ENCODE measurements at places on chromosomes 2 and 18.

DNA sequence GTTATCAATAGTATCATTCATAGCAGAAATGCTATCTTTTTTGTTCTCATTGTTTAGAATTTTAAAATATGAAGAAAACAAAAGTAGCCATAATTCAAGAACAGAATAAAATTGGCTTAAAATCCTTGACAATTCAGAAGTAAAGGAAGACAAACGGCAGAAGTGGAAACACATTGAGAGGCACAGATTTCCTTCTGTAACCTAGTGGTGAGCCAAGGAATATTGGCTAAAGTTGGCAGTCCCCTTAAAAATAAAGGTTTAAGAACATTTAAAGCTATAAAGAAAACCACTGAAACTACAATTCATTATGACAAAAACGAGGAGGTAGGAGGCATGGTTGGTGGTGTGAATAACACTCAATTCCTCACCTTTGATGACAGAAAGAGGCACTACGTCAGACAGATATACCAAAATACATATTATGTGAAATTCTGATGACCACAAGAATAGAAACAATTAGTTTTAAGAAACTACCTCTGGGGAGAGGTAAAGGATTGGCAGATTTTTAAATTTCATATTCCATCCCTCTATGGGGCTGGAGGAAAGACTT, 42.3 kb downstream of the SFT2D3 start:
- no peak for DNase-seq

DNA sequence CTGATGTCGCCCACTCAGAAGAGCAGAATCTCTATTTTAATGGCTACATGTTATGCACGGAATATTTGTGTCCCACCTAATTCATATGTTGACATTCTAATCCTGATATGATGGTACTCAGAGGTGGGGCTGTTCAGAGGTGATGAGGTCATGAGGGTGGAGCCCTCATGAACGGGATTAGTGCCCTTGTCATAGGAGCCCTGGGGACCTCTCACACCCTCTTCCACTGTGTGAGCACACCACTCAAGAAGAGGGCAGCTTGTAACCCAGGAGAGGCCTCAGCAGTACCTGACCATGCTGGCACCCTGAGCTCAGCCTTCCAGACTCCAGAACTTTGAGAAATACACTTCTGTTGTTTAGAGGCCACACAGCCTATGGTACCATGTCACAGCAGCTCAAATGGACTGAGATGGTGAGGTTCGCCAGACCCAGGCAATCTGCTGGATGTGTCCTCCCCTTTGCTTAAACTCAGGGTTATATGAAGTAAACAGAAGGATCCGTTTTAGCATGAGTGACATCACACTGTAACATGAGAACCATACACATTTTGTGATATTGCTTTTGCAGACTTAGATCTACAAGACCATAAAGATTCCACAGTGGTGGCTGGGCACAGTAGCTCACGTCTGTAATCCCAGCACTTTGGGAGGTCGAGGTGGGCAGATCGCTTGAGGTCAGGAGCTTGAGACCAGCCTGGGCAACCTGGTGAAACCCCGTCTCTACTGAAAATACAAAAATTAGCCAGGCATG, 48.7 kb downstream of the ATOH8 start:
- peak; percentile 75 for DNase-seq

DNA sequence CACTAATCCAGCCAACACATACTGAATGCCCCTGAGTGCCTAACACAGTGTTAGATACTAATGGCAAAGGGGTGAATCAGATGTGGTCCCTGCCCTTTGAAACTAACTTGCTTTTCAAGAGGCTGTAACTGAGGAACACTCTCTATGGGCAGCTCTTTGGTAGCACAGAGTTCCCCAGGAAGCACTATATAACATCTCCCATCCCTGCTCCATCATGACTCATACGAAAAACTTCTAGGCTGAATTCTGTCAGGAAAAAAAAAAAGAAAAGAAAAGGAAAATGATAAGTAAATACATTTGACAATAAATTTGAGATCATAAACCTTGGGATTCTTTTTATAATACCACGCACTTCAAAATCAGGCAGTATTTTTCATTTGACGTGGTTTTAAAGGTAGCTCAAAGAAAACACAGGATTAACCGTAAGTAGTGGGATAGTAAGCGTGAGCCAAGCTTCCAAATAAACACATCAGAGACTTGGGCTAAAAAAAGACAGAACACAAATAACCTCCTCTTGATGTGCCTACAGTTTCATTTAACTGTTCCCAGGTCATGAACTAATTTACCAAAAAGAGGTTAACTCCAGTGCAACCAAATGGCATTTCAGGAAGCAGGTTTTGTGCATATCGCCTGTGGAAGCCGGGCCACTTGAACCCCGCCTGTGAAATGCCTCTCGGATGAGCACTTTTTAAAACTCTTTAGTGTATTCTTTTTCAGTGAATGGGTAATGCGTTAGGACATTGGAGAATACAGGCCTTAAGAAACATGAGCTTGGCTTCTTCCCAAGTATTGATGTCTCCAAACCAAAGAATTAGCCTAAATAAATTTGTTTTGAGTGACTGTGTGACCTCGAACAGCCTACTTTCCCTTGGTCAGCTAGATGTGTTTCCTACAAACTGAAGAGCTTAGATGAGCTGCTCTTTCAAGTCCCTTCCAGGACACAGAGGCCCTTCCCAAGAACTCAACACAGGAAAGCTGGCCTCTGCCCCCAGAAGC, 42.0 kb downstream of the RDH14 start:
- peak; percentile 75 for DNase-seq

DNA sequence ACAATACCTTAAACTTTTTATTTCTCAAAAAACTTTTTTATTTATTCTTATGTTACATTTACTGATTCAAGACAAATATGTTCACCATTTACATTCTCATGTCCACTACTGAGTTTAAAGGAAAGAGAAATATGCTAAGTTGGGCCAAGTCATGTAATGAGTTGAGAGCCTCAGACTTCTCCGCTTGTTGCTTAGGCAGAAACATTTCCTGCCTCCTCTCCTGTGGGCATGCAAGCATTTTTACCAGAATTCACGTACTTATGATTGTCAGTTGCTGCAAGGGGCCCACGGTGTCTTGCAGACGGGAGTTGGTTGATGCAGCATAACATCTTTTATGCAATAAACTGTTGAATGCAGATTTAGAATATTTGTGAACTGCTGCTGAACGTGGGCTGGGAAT, 51.8 kb downstream of the MYO1B start:
- DNase-seq: peak; percentile 53

DNA sequence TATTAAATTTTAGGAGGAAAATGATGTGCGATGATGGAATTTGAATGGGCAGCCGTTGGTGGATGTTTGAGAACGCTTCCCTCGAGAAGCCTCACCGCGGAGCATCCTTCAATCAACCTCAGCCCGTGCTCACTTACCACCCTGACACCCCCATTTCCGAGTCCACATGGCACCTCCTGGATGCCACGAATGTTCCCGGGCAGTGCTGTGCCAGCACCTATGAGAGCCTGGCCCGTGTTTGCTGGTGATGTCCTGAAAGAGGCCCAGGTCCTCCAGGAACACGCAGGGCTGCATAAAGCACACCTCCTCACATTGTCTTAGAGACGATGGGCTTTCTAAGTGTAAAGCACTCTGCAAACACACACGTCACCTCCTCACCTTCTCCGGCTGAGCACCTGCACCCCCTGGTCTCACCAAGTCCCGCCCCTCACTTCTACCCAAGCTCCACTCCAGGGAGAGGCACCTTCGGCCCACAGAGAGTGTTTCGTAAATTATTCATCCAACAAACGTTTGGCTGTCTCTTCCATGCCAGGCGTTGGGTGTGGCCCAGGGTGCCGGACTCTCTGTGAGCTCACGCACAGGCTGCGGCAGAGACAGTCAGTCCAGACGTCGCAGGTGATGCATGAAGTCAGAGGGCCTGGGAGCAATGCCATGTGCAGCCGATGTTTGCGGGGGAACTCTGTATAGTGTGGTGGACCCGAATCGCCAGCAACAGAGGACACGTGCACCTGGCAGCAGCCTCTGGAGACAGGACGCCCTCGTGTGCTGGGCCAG, 150.0 kb downstream of the TPO start:
- no peak for DNase-seq

DNA sequence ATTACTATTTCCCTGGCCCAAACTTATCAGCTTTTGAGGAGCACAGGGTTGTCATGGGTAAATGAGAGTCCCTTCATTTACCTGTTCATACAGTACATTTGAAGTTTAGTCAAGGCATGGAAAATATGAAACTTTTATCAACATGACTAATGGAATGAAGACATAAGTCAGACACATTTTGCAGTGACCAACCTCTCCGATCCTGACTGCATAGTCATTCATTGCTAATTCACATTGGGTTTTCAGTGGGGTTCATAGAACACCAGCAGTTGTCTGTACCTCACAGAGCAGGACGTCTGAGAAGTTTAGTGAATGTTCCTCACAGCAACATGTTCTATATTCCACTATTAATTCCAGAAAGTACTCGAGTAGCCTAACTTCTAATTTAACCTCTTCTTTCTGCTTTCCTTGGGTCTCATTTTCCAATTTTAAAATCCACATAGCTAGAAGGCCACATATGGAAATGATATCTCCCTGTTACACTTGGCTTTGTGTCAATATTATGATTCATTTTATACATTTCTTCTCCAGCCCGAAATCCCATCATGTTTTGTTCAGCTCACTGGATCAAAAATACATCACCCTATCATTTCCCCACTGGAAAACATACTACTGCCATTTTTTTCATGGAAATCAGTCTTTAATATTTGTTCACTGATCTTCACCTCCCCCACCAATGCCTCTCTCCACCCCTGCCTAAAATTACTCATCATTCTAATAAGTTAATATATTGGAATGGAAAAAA, 65.9 kb downstream of the CDH20 start:
- peak; percentile 62 for DNase-seq

DNA sequence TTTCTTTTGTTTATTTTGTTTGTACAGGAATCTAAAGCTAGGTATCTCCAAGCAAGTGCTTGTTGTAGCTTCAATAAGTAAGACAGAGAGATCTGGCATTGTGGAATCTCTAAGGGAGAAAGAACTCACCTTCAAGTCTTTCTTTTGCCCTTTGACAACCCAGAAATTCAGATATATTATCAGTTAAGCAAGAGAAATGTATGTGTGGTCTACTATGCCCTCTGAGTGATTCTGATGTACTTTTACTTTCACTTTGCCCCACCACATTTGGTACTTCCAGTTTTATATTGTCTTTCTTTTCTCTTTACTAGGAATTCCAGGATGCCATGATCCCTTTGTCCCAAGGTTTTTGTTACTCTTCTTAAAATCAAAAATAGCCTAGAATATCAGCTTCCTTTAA, 259.6 kb upstream of the PIK3C3 start:
- DNase-seq: peak; percentile 17

- no peak for DNase-seq
Measured at GRCh38 chr2:28622101-28622499, 126.2 kb downstream of the PLB1 start.

DNA sequence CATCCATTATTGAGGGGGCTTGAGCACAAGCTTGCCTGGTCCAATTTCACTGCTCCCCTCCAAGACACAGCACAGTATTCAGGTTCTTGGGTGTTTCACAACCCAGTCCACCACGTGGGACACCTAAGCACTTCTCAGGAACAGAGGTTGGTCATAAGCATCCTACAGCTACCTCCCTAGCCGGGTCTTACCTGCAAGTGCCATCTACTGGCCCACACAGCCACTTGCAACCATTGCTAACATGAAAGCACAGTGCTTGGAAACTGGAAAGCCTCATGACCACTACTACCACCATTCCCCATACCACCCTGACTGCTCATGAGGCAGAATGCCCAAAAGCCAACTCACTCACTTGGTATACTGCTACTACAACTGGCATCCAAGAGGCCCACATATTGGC, 105.7 kb upstream of the RPRM start:
- DNase-seq: no peak

DNA sequence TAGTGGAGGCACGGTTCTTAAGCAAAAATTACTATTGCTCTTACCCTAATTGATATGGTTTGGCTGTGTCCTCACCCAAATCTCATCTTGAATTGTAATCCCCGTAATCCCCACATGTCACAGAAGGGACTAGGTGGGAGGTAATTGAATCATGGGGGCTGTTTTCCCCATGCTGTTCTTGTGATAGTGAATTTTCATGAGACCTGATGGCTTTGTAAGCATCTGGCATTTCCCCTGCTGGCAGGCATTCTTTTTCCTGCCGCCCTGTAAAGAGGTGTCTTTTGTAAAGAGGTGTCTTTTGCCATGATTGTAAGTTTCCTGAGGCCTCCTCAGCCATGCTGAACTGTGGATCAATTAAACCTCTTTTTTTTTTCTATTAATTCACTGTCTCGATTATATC, 1691.8 kb upstream of the SLC39A10 start:
- DNase-seq: no peak

GRCh38 chr18:70280007-70280925, 8.6 kb upstream of the SOCS6 start:
- DNase-seq: no peak

DNA sequence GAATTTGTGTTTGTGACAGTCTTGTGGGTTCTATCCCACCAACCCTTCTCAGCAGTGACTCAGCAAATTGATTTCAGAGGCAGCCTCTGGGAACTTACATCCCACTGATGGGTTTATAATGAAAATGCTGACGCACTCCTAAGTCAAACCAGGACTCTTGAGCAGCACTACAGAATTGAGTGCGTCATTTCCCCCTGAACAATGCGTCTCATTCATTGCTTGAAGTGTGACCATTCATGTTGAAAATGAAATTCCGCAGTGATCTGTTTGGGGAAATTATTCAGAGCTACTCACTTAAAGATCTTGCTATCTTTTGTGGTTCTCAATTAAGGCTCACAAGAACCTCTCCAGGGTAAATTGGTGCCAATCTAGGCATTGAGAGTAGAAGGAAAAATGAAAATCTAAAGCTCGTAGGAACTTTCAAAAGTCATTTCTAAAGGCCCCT, 417.7 kb upstream of the SLC14A2 start:
- DNase-seq: no peak

GRCh38 chr2:218047536-218048225, 21.4 kb upstream of the RUFY4 start:
- no peak for DNase-seq

DNA sequence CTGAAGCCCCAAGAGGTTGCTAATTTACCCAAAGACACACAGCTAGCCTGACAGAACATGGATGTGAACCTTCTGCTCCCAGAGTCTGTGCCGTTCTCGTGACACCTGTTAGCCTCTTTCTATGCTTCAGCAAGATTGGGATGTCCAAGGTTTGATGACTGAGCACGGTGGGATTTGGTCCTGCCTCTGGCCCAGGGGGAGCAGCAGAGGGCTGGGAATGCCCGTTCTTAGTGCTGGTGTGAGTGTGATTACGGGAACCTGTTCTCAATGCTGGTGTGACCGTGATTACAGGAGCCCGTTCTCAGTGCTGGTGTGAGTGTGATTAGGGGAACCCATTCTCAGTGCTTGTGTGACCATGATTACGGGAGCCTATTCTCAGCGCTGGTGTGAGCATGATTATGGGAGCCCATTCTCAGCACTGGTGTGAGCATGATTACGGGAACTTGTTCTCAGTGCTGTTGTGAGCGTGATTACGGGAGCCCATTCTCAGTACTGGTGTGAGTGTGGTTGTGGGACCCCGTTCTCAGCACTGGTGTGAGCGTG, 67.3 kb upstream of the SNTG2 start:
- DNase-seq: no peak

Measured in choroid plexus epithelial cell (primary cell).